Neuronal stem cell (in vitro differentiated cells): ENCODE measurements at places on chromosomes 1 and 21.

DNA sequence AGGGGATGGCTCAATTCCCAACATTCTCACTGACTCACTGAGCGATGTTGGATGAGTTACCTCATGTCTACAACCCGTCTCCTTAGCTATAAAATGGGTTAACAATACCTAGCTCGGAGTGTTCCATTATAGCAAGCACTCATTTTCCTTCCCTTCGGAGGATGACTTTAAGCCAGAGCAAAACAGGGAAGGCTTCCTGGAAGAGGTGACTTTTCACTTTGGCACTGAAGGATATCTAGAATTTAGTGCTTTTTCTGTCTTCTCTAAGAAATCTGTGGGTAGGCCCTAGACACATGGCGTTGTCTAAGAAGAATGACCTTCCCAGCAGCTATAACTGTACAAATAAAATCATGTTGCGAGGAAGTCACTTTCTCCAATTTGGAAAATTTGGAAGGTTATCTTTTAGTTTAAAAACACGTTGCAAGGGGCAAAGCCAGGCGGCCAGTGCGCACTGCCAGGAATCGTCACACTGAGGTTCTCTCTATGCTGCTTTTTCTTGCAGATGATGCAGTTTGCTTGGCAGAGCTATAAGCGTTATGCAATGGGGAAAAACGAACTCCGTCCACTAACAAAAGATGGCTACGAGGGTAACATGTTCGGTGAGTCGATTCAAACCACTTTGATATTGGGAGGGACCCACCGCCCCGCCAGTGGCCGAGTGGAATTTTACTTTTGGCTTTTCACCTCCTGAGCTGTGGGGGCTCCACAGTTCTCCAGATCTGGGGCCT is 69.5 kb downstream of the MAN1C1 start:
- no peak for DNase-seq

DNA sequence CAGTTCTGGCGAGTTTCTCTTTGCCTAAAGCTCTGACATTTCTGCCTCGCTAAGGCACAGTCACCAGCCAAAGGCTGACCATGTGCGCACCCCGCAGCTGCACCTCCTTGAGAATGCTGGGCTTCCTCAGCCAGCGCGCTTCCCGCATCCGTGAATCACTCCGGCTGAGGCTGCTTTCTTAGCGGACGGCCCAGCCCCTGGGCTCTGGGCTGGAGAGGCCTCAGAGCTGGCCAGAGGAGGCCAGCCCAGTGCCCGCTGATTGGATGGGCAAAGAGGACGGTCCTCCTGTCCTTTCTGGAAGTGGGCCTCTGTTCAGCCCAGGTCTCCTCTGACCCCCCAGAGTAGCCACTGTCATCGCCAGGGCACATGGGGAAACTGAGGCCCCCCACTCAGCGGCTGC is 56.1 kb downstream of the PRDM16 start:
- no peak for DNase-seq

- no peak for DNase-seq
Observed at GRCh38 chr21:44919913-44920693, 596 bp downstream of the ITGB2 start.

DNA sequence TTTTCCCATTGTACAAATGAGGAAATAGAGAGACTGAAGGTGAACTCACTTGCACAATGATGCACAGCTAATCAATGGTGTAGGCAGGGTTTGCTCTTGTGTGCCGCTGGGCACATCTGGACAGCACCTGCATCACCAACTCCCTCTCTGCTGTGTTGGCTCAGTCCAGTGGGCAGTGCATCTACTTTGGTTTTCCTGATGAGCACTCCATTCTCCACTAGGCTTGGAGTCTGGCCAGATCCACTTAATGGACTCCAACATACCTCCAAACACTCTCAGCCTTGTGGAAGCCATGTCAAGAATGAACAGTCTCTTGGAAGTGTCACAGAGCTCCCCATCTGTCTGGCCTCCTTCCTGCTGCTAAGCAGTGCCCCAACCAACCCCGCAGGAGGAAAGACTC is 152.2 kb downstream of the HIVEP3 start:
- DNase-seq, result no peak

DNA sequence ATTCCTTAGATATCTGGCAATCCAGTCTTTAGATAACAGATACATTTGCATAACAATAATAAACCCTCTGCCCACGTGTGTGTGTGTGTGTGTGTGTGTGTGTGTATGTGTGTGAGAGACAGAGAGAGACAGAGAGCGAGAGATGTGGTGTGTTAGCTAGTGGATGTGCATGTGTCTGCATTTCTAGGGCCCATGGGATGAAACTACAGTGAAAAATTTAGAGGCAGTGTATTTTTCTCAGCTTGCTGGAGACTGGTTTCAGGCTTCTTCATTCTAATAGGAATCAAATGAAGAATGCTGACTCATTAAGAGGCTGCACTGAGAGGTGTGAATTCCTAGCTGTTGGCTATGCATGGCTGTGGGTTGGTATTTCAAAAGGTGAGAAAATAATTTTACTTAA is 303.2 kb downstream of the LMX1A start:
- DNase-seq, result no peak

GRCh38 chr1:22838965-22839364 is 128.3 kb downstream of the EPHB2 start:
- no peak for DNase-seq

DNA sequence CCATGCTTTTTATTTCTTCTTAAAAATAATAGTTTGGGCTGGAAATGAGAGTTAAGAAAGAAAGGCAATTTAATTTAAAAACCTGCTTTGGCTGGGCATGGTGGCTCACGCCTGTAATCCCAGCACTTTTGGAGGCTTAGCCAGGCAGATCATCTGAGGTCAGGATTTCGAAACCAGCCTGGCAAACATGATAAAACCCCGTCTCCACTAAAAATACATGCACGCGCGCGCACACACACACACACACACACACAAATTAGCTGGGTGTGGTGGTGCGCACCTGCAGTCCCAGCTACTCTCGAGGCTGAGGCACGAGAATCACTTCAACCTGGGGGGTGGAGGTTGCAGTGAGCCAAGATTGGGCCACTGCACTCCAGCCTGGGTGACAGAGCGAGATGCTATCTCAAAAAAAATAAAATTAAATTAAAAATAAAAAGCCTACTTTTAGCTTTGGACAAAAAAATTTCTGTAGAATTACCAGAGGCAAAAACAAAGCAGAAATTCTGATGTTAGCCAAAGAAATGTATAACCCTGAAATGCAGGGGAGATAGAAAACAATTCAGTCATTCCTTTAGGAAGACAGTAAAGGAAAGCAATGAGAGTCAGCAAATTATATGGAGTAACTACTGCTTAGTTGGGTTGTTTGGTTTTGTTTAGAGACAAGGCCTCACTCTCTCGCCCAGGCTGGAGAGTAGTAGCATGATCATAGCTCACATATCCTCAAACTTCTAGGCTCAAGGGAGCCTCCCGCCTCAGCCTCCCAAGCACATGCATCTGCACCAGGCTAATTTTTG is 15.7 kb upstream of the IPP start:
- DNase-seq, result no peak

DNA sequence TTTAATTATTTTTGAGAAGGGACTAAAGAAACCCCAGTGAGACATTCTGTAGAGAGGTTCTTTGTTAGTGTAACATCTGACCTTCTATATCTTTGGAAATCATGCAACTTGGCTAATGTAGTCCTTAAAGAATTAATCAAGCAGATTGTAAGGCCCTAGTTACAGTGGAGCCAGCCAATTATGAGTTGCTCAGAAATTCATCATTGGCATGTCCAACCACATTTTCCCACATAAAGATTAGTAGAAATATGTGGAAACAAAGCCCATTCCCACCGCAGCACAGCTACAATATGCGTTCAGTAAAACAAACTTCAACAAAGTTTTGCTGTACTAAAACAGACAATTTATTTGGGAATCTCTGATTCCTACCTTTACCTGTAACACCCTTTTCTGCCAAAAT is 27.8 kb downstream of the WNT2B start:
- no peak for DNase-seq

- no peak for DNase-seq
Observed at GRCh38 chr1:32066489-32066873, 6.3 kb upstream of the TMEM39B start.

DNA sequence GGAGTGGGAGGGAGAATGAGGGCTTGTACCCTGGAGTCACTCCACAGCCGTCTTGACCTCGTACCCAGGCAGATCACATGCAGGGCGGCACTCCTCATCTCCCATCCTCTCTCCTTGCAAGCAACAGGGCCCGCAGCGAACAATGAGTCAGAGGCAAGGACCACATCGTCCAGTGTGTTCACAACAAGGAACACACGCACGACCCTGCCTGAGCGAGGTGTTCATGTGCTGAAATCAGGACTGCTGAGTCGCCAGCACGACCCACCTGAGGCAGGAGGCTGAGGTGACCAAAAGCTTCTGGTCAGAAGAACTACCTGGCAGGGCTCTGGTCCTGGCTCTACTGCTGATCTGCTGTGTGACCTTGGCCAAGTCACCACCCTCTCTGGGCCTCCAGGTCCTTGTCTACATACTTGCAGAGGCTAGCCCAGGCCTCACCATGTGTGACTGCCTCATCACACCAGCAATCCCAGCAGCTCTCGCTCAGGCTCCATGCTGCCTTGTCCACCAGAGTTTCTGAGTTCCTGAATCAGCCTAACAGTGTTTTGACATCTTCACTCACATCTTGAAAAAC is 78.0 kb downstream of the SSBP3 start:
- no peak for DNase-seq

DNA sequence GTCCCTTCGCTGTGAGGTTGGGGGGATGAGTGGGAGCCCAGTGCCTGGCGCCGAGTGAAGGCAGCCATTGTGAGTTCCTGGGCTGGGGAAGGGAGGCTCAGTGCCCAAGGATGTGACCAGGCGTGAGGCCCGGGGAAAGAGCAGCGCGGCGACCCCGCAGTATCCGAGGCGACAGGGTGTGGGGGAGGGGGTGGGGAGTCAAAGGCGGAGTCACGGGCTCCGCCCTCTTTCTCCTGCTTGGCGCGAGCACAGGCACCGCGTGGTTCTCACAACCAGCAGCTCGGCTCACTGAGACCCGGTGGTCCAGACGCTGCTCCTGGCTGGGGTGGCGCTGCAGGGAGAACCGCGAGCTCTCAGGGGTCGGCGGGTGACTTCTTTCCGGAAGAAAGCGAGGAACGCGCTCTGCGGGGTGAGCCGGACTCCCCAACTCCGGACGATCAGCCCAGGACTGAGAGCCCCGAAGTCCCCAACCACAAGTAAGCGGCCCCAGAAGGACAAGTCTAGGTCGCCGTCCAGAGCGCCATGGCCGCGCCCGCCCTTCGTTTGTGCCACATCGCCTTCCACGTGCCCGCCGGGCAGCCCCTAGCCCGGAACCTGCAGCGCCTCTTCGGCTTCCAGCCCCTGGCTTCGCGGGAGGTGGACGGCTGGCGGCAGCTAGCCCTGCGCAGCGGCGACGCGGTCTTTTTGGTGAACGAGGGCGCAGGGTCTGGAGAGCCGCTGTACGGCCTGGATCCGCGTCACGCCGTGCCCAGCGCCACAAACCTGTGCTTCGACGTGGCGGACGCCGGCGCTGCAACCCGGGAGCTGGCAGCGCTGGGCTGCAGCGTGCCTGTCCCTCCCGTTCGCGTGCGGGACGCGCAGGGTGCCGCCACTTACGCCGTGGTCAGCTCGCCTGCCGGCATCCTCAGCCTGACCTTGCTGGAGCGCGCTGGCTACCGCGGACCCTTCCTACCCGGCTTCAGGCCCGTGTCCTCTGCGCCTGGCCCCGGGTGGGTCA is at the start of gene HPDL:
Gene HPDL, plus strand, starts transcription at position 269 of the 997 bp plus-strand sequence. Its CDS starts 254 bp downstream, at position 523.
- peak; percentile 71 for DNase-seq

- DNase-seq, result no peak
Observed at GRCh38 chr1:226092965-226093364, 30.4 kb downstream of the H3-3A start.

DNA sequence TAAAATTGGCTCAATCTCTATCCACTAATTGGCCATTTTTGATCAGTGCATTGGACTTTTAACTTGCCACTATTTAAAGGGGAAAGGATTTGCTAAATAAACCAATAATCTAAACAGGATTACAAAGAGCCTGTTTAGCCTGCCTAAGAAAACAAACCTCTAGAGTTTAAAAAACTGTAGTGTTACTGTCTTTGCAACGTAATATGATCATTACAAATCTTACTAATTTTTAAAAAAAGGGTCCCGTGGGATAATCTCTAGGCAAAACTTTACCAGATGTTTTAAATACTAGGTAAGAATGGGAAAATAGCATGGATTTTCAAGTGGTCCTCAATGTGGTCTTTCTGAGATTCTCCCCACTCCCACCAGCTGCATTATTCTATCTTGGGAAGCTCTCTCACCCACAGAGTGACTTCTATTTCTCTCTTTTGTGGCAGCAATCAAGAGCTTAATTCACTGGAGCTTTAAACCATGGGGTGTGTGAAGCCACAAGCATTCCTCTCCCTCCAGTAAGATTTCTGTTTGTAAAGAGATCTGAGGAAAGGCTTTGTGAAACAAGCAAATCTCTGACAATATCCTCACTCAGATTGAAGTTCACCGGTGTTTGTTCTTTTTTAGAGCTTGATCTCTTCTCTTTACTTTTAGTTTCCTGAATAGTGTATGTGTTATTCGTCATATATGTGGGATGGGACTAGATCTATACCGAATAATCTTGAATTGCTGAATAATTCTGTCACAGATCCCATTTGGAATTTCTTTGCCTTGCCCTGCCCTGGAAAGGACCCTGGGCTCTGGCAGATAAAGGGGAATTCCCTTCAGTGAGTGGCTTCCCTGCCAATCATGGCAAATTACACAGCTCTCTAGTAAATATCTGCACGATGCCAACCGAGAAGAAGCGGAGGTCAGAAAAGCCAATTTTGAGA is 132.2 kb downstream of the TLR5 start:
- peak; percentile 57 for DNase-seq

DNA sequence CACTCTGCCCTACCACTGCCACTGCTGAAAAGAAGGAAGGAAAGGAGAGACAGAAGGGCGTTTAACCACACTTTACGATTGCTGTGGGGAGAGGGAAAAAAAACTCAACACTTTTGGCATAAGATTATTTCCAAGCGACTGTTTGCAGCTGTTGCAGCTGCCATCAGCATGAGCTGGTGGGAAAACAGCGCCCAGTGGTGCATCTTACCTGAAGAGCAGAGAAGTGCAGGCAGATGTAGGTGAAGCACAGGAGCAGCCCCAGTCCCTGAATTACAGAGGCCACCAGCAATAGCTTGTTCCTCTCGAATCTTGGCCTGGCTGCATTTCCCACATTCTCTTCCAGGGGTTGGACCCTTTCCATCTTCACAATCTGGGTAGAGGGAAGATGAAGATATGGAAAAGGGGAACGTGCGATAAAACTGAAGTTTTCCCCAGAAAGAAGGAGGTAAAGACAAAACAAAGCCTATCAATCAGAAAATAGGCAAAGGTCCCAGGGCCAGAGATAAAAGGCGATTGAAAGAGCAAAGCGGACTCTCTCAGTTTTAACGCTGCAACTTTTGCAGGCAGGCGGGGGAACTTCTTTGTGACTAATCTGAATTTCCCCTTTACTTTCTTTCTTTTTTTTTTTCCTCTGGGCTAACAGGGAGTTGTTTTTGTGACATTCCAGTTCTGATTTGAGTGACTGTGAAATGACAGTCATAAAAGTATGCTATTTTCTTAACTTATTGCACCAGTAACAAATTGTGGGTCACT is at the start of gene TNFSF4:
Gene TNFSF4, minus strand, starts transcription at position 516 of the 753 bp plus-strand sequence. Its CDS starts 155 bp downstream, at position 361.
- DNase-seq, result no peak
